ENCODE measurements at places on chromosomes 16 and 17. TPM values are rescaled to one million over a fixed set of nuclear protein-coding genes. Genes with fewer than 3 reads are reported as not detected.
A peak's percentile ranks its signal among the peaks of the same experiment; 100 is the strongest.

The KCNG4 gene
- 0.05 TPM for polyA plus RNA-seq

DNA sequence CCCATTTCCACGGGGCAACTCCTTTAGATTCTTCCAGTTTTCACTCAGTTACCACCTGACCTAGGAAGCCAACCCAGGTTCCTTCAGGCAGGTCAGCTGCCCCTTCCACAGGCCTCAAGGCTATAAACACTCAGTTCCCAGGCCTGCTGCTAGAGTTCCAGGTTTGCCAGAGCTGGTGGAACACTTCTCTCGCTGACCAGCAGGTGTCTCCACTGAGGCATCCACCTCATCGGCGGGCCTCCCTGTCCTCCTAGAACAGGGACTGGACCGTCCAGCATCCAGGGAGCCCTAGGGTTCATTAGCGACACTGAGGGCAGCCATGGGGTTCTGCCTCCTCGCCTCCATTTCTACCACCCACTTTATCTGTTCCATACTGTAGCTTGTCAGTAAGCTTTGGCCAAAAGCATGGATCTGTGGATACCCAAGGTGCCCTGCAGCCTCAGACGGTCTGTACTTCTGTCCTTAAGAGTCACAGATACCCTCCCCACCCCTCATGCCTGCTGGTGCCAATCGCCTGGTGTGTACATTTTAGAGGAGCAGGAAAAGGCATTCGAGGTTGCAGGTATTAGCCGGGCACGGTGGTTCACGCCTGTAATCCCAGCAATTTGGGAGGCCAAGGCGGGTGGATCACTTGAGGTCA lies 29.0 kb downstream of the PIMREG start:
- peak; percentile 78 for DNase-seq

GRCh38 chr16:75116081-75116910 lies at the start of gene LDHD:
TSS of gene LDHD (minus strand) at chr16:75116780. CDS start at chr16:75116720, 60 bp downstream.
- no peak for DNase-seq

The TLCD1 gene
- 17.9 TPM for polyA plus RNA-seq

The NPIPB6 gene
- 1.5 TPM for polyA plus RNA-seq

The MMP28 gene
- 1.6 TPM for polyA plus RNA-seq

GRCh38 chr17:73972056-73972455 lies 231.4 kb upstream of the RPL38 start:
- DNase-seq, result no peak

GRCh38 chr17:82957469-82957795 lies 117.6 kb upstream of the ZNF750 start:
- DNase-seq, result no peak

The C17orf113 gene
- 3.7 TPM for polyA plus RNA-seq

The GEMIN4 gene
- 23.6 TPM for polyA plus RNA-seq

DNA sequence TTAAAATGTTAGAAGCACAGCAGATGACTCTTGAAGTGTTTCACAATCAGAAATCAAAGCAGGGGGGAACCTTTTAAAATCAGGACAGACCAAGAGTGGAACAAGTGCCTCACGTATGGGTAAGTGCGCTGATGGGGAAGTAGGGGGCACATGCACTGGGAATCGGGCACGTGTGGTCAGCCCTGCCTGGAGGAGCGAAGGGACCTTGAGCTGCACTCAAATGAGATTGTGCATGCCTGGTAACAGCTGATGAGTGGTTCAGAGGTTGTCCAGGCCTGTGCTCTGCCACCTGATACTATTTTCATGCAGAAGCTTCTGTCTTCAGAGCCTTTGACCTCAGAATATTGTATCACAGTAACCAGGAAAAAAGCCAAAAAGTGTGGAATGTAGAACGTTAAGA lies 13.7 kb upstream of the XYLT2 start:
- no peak for DNase-seq

The TNS4 gene
- 0.14 TPM for polyA plus RNA-seq

GRCh38 chr16:66020046-66020445 lies 346.4 kb upstream of the CDH5 start:
- no peak for DNase-seq

GRCh38 chr17:67615736-67616135 lies 102.0 kb upstream of the NOL11 start:
- no peak for DNase-seq

The FOXN1 gene
- polyA plus RNA-seq, result 0.62 TPM

DNA sequence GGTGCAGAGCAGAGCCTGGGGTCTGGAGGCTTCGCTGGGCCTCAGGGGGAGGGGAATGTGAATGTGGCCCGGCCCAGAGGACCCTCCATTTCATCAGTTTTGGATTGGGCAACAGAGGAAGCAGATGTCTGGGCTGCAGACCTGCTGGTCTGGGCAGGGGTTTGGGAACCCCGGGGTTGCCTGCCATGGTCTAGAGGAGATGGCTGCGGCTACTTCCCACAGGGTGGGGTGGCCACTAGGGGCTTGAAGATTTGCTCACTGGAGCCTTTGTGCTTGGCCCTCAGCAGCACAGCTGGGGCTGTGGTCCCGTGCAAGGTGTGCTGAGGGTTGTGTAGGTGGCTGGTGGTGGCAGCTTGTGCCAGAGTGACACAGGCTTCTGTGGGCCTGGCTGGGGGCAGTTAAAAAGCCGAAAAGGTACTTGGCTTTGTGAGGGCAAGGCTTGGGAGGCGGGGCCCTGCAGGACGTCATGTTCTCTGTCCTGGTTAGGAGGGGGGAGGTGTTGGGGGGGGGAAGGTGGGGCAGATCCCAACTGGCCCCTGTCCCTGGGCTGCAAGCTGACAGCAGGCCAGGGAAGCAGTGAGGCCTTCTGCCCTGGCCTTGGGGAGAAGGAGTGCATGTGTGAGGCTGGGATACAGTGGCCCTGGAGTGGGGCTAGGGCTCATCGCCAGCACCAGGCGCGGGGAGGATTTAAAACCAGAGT lies 98.0 kb downstream of the KPNA2 start:
- DNase-seq, result no peak

The TMEM98 gene
- polyA plus RNA-seq, result 212 TPM

The RNF222 gene
- not detected for polyA plus RNA-seq

- DNase-seq, result no peak
Measured at GRCh38 chr17:19379361-19380065, 1.2 kb downstream of the MAPK7 start.

The DNASE1L2 gene
- polyA plus RNA-seq, result 1.8 TPM

GRCh38 chr17:2433696-2434095 lies 32.8 kb upstream of the MNT start:
- no peak for DNase-seq

DNA sequence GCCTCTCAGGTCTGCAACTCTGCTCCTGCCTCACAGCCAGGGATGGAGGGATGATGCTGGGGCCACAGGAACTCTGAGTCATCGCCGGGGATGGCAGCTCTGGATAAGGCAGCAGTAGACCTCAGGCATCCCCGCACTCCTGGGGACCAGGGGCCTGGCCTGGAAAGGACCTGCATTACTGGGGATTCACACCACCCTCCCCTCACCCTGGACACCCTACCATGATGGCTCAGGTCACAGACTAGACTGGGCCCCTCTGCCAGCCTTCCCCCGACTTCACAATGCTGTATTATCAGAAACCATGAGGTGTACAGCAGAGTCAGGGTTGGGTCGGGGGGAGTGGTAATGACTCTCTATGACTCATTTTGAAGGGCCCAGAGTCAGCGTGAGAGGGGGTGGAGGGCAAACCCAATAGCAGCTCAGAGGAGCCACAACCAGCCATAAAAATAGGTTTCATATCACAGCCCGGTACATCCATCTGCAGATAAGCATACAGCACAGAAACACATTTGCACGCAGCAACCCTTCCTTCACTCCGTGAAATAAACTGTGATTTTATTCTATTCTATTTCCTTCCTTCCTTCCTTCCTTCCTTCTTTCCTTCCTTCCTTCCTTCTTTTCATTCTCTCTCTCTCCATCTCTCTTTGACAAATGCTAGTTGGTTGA lies 28.8 kb downstream of the DYNLRB2 start:
- no peak for DNase-seq

DNA sequence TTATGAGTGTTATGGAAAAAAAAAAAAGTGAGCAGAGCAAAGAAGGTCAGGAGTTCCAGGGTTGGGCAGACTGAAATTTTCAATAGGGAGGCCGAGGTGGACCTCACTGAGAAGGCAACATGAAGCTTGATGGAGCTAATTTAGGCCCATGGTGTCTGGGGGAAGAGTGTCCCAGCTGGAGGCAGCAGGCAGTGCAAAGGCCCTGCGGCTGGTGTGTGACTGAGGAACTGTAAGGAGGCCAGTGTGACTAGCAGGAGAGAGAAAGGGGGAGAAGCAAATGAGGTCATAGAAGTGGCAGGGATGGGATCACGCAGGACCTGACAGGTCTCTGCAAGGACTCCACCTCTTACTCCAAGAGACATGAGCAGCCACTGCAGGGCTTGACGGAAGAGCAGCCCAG lies 10.2 kb downstream of the ARHGEF15 start:
- DNase-seq, result no peak

- DNase-seq, result no peak
Measured at GRCh38 chr16:5895976-5896375, 798.4 kb upstream of the EEF2KMT start.

The KRTAP3-2 gene
- not detected for polyA plus RNA-seq
